NCI-H1436 treated with DMSO at 0.1 percent for 48 hours (cell line): ENCODE measurements at places on chromosomes 11 and 22.

- no peak for DNase-seq
Measured at GRCh38 chr22:24803064-24803542, 2.9 kb upstream of the SGSM1 start.

DNA sequence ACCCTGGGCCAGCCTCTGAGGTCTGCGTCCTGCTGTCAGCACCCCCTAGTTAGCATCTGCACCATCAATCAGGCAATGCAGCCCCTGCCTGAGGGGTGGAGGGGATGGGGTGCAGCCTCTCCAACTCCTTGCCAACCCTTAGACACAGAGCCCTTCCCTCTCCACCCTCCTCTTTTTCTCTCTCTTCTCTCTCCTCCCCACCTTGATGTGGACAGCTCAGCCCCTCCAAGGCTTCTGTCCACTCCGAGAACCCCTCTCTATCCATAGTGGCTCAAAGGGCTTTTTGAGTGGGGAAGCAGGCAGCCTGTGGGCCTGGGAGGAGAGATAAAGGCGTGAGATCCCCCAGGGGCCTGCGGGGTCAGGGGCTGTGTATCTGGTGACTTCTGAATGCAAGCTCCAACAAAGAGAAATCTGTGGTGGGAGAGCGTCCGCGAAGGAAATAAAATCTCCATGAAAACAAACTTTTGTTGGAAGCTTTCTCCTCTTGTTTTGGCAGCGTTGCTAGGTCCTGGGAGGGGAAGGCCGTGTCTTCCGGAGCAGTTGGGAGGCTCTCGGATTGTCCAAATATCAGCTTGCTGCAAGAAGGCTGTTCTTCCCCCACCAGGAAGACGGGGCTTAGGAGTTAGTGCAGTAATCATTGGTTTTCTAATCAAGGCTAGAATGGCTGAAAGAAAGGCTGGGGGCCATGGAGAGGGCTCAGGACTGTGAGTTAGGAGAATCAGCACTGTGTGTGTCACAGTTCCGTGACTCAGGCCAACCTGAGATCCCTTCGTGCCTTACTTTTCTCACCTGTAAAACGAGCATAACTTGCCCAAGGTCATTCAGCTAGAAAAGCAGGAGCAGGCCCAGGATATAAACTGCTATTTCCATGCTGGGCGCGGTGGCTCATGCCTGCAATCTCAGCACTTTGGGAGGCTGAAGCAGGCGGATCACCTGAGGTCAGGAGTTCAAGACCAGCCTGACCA is 50.3 kb downstream of the PKNOX2 start:
- no peak for DNase-seq

- DNase-seq, result no peak
Measured at GRCh38 chr22:36643033-36643432, 60.5 kb downstream of the CACNG2 start.

GRCh38 chr11:42249956-42250355 is 790.5 kb upstream of the LRRC4C start:
- no peak for DNase-seq

DNA sequence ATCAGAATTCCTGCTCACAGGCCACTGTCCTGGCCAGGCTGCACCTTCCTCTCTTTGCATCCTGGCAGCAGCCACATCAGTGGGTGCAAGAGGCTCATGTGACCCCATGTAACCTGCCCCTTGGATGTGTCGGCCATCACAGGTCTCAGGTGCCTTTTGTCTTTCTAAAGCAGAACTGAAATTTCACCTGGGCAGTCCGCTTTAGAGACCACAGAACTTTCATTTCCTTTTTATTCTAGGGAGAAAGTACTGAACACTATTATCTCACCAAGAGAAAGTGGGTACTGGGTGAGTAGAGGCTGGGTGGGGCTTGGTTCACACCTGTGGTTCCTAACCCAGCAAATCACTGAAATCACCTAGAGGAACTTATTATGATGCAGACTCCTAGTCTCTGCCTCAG is 51.7 kb upstream of the NUP160 start:
- DNase-seq, result no peak

DNA sequence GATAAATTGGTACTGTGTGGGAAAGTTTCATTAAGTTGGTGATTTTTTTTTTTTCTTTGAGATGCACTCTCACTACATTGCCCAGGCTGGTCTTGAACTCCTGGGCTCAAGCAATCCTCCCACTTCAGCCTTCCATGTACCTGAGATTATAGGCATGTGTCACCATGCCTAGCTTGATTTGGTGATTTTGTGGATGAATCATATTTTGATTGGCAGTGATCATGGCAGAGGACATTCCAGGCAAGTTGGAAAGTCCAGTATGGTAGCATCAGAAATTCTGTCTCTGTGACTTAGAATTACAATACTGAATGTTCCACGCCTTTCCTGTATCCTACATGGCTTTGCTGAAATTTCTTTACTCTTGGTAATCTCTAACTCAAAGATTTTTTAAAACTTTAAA is 49.4 kb downstream of the HORMAD2 start:
- DNase-seq, result no peak

DNA sequence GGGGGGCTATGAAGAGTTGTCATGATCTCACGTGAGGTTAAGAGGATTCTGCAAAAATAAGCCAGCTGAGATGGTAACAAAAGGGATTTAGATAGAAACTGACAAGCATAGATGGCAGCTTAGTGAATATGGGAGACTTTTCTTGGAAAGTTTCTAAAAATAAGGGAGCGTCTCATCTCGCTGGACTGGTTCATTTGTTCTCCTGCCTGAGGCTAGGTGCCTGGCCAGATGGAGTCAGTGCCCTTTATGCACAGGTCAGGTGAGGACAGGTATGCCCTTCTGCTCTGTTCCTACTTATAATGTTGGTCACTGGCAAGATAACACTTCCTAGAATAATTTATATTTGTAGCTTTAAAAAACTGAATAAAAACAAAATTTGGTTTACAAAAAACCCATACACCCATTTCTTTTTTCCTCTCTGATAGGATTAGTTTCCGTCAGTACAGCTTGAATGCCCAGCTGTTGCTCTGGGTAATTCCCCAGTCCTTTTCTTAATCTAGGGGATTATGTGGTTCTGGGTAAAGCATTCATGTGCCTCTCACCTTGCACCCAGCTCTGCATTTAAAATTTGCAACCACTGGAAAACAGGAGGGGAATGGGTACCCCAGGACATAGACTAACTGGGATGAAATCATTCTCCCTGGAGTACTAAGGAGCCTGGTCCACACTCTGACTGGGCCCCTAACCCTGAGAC is 90.0 kb downstream of the AMOTL1 start:
- no peak for DNase-seq

DNA sequence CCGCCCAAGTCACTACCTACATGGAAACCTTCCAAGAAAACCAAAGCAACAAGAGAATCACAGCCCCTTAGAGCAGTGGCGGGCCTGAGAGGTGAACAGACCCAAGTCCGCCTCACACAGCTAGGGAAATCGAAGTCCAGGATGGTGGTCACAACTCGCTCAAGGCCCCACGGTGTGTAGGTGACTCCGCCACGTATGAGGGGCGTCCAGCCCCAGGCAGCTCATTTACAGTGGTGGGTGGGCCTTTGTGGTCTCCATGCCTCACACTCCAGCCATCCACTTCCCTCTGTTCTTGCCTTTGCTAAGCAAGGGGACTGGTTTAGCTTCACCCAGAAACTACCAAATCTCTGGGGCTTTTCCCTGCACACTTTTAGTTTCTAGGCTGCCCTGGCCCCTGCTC is 9.7 kb upstream of the TCF20 start:
- DNase-seq, result no peak

GRCh38 chr11:88603091-88603867 is 265.7 kb upstream of the CTSC start:
- no peak for DNase-seq

- DNase-seq, result no peak
Measured at GRCh38 chr11:133842730-133843129, 2.6 kb downstream of the SPATA19 start.

GRCh38 chr22:20407829-20408228 is 13.9 kb downstream of the ZNF74 start:
- DNase-seq, result no peak

DNA sequence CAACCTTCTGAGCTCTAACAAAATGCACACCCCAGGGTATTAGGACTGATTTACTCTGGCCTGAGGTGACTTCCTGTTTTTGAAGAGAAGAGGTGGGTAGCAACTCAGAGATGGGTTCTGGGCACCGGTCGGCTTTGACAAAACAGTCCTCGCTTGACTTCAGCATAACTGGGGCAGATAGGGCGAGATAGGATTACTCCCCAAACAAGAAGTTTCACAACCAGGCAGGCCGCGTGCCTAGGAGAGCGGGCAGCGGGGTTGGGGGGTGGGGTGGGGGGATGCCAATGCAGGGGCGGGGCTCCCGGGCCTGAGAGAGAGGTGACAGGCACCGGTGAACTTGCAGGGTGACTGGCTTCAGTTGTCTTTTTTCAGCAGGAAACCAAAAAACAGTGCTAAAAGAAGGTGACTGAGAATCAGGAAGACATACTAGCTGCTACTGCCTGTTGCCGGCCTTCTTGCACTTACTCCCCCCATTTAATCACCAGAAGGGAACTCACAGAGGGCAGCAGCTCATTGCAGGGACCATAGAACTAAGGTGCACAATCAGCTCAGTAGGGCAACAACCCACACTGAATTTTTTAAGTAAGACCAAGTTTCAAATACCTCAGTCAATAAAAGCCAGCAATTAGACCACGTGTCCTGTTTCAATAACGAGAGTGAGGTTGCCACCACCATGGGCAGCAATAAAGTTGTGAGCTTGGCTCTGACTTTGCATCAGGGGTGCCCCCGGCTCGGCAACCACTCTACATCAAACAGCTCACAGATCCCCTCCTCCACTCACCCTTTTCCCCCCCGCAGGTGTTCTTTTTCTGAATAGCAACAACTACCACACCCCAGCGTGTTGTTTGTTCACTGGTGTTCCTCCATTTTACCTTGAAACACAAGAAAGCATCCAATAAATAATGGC is 37.2 kb upstream of the ETS1 start:
- DNase-seq, result no peak

GRCh38 chr11:122671400-122671891 is 15.9 kb downstream of the UBASH3B start:
- no peak for DNase-seq

GRCh38 chr11:72972496-72973128 is 158.4 kb downstream of the ATG16L2 start:
- DNase-seq, result no peak

GRCh38 chr22:47040486-47041270 is 278.2 kb downstream of the TBC1D22A start:
- DNase-seq, result no peak

GRCh38 chr11:1648653-1649420 is 19.3 kb downstream of the KRTAP5-5 start:
- no peak for DNase-seq

DNA sequence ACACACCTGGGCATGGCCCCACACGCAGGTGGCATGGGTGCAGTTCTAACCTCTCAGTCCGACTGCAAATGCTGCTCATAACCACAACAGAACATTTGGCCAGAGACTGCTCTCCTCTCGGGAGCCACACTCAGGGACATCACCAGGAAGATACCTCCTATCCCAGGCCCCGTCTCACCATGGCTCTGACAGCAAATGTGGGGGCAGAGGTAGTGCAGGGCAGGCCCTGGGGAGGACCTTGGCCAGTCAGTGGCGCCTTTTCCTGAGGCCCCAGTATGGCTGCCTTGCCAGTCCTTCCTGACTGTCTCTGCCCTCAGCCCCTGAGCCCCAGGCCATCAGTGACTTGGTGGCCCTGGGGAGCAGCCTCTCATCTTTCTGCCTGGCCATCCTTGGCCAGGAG is 2.8 kb downstream of the KRTAP5-6 start:
- DNase-seq, result no peak

- no peak for DNase-seq
Measured at GRCh38 chr11:57224128-57224527, 12.9 kb downstream of the APLNR start.
